Spinal cord (tissue), 10 donors: ENCODE measurements at places on chromosomes 3 and 15.

GRCh38 chr3:62238431-62238830, 134.9 kb downstream of the FEZF2 start:
- no peak for DNase-seq

DNA sequence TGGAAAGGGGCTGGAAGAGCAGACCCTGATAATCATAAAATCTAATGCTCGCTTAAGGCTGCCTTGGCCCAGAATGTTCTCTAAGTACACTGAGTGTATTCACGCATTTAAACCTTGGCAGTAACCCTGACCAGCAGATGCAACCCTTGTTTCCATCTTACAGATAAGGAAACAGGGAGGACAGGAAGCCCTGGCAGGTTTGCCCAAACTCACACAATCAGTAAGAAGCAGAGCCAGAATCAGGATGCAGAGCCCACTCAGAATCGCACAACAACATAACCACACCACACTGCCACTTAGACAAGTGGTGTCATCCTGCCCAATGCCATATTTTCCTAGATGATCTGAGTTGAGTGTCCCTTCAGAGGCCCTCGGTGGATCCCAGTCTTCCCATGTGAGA, 214.5 kb upstream of the HES1 start:
- no peak for DNase-seq

DNA sequence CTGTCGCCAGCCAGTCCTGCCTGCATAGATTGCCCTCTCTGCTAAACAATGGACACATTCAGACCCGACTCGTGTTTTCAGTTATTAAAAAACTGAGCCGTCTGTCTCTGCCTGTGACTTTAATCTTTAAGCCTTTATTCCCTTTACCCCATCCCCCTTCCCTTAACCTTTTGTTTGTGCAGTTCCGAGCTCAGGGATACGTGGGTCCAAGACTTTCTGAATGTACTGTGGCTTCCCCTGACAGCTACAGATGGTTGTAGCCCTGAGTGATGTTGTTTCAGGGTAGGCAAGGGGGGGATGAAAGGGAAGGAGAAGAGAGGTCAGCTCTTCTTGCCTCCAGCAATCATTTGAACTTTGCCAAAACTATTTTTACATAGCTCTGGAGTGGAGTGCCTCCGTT, 44.6 kb downstream of the EEFSEC start:
- DNase-seq: no peak

- DNase-seq: no peak
Observed at GRCh38 chr15:101641894-101642293, 10.3 kb downstream of the TM2D3 start.

DNA sequence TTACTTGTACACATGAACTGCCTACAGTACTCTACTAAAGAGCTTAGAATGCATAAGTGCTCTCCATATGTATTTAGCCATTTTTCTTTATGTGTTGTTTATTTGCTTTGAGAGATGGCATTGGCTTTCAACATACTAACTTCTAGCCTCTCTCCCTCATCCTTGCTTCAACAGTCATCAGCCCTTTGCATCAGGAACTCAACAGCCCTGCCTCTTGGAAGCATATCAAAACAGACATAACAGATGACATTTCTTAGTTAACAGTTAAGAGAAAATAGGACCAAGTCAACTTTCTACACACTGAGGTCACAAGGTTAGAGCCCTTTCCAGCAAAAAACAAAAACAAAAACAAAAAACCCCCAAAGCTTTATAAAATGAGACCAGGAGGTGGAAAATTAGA, 145.6 kb downstream of the TCF12 start:
- DNase-seq: no peak

DNA sequence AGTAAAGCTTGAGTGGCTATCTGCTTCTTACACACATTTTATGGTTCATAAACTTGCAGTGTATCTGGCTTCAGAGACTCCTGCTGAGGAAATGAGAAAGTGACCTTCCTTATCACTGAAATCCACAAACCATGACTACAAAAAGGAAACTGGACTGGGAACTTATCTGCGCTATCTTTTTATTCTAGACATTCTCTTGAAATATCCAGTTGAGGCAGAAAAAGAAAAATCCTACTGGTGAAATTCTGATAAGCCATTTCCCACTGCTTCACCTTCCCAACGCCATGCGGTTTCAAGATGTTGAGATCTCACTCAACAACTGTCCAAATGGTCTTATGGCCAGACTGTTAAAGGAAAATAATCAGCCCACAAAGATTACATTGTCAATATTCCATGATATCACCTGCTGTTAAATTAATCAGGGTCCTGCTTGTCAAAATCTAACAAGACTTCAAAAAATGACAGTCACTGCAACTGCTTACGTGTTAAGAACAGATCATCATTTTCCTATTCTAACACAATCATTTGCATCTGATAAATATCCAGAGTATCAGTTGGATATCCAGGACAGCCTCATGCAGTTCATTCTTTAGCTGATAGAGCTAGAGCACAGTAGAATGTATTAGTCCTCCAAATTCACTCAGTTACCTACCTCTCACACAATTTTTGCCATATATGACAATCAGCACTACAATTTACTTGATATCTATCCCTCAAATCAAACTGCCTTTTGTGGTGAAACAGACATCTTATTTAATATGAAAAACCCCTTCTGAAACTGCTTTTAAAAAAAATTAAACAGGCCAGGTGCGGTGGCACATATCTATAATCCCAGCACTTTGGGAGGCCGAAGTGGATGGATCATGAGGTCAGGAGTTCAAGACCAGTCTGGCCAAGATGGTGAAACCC, 538.1 kb downstream of the MAGI1 start:
- DNase-seq: no peak

DNA sequence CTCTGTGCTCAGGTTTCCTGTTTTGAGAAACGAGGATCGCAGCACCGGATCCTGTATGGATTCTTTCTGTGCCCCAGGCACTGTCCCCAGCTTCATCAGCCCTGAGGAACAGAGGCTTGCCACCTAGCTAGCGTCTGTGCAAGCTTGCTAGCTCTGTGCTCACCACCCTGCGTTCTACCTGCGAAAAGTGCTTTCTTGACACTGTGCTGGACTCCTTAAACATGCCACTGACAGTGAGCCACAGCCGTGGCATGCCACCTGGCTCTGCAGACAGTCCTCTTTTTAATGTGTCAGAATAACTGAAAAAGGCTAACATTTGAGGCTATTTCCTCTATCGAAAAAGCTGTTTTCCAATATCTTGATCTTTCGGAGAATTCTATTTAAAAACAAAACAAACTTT, 1.4 kb downstream of the PGPEP1L start:
- no peak for DNase-seq

GRCh38 chr15:29312387-29312786, 42.8 kb upstream of the NSMCE3 start:
- no peak for DNase-seq

GRCh38 chr15:31158858-31159569, 57.5 kb upstream of the TRPM1 start:
- DNase-seq: no peak

DNA sequence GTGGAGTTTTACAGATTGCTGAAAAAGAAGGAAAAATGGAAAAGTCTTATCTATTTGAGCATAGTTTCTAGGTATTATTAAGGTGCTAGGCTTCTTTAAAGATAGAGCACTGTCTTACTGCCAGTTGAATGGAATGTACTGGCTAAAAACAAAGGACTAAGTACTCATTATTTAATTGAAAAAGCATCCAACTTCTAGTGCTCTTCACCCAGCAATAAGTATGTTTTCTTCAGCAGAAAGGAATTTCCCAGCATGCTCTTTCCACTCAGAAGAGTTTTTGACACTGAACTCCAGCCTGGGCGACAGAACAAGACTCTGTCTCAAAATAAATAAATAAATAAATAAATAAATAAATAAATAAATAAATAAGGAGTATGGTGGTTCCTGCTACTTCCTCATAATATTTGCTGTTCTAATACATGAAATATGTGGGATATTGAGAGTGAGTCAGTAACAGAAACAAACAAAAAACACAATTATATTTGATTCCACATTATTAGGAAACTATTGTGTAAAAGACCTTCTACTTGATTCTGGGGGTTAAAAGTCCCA, 70.6 kb downstream of the ATP13A4 start:
- no peak for DNase-seq

DNA sequence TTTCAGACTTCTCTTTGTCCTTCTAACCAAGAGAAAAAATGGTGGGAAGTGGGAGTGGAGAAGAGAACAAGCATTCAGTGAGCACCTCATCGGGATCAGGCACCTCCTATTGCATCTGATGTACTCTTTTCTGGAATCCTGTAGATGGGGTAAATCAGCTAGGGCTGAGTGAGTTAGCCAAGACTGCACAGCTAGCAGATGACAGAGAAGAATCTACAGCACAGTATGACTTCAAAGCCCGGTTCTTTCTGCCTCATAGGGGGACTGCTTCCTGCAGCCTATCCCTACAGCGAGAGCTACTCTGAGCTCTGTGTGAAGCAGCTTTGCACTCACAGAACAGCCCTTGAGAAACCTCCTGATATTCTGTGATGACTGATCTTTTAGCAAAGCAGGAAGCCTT, 275.2 kb upstream of the MEIS2 start:
- no peak for DNase-seq

GRCh38 chr3:108018552-108018951, 72.3 kb downstream of the CD47 start:
- no peak for DNase-seq

DNA sequence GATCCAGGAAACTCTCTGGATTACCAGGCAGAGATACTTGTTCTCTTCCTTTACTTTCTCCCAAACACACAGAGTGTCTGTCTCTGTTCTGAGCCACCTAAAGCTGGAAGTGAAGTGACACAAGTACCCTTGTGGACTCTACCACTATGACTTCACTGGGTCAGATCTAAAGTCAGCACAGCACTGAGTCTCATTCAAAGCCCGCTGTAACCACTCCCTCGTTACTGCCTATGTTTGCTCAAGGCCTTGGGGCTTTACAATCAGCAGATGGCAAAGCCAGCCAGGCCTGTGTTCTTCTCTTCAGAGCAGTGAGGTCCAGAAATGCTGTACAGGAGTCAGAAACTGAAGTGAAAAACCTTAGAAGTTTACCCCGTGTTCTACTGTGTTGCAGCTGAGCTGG, 588.3 kb upstream of the SEMA6D start:
- no peak for DNase-seq
